T-helper 17 cell (primary cell): ENCODE measurements at places on chromosomes 7 and 10. TPM values are rescaled to one million over a fixed set of nuclear protein-coding genes. Genes with fewer than 3 reads are reported as not detected.

ERVW-1 gene
- not detected for total RNA-seq

ZNF679 gene
- not detected for total RNA-seq

OR2A5 gene
- total RNA-seq, result not detected

LYZL2 gene
- total RNA-seq, result not detected

GBX1 gene
- total RNA-seq, result not detected

GRCh38 chr10:33703501-33704213, 369.2 kb upstream of the NRP1 start:
- H3K27me3 ChIP-seq, result peaks cover 31% of the 10 kb centered on the region
- no peak overlapping the region for H3K4me3 ChIP-seq
- no peaks in the 10 kb centered on the region for H3K4me1 ChIP-seq
- no peak overlapping the region for H3K27ac ChIP-seq
- no peak for DNase-seq
- no peaks in the 10 kb centered on the region for H3K36me3 ChIP-seq

- no peak for DNase-seq
- no peak overlapping the region for H3K4me3 ChIP-seq
- H3K36me3 ChIP-seq, result no peaks in the 10 kb centered on the region
These were observed 42.3 kb upstream of the SGCE start for GRCh38 chr7:94698275-94698674.

- H3K27ac ChIP-seq, result no peak overlapping the region
- DNase-seq, result no peak
- H3K4me1 ChIP-seq, result no peaks in the 10 kb centered on the region
- no peak overlapping the region for H3K4me3 ChIP-seq
- no peaks in the 10 kb centered on the region for H3K27me3 ChIP-seq
These were observed 654.6 kb downstream of the TNS3 start for GRCh38 chr7:46927131-46927810.

DNA sequence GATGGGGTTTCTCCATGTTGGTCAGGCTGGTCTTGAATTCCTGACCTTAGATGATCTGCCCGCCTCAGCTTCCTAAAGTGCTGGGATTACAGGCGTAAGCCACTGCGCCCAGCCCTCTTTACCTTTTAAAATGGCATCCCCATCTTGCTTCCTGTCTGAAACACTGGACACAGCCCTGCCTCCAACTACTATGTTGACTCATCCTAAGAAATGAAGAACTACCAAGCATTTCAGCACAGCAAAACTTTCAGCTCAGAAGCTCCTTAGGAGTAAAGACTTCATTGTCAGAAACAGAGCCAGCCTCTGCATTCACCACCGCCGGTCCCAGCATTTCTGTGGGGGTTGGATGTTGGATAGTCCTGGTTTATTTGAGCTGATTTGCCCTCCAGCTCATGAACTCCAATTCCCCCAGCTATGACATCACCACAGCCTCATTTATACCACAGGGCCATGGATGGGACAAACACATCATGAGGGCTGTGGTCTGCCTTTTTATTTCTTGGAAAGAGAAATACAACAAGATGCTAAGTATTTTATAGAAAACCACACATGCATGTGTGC, 123.5 kb downstream of the ADCY1 start:
- no peak overlapping the region for H3K27ac ChIP-seq
- no peaks in the 10 kb centered on the region for H3K4me1 ChIP-seq
- H3K4me3 ChIP-seq, result no peak overlapping the region
- DNase-seq, result no peak
- H3K36me3 ChIP-seq, result no peaks in the 10 kb centered on the region

- H3K27ac ChIP-seq, result no peak overlapping the region
- no peak for DNase-seq
- no peaks in the 10 kb centered on the region for H3K4me1 ChIP-seq
- no peak overlapping the region for H3K4me3 ChIP-seq
- H3K27me3 ChIP-seq, result peaks cover 14% of the 10 kb centered on the region
These were observed 270.1 kb upstream of the SHH start for GRCh38 chr7:156082048-156083040.

DNA sequence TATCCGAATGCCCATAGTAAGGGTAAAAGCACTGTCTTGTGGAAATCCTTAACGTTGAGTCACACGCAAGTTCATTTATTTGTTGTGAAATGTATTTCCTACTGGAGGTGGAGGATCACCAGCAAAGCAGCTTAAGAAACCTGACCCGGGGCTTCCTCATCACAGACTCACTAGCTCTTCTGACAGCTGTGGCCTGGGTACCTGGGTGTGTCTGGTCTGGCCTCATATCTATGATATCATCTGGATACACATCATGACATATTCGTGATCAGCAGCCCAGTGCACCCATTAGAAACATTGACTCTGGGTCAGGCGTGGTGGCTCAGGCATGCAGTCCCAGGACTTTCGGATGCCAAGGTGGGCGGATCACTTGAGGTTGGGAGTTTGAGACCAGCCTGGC, 8.8 kb downstream of the DRGX start:
- H3K27ac ChIP-seq, result no peak overlapping the region
- DNase-seq, result no peak
- no peaks in the 10 kb centered on the region for H3K36me3 ChIP-seq

- peaks cover 3% of the 10 kb centered on the region for H3K36me3 ChIP-seq
- no peaks in the 10 kb centered on the region for H3K27me3 ChIP-seq
- H3K4me1 ChIP-seq, result no peaks in the 10 kb centered on the region
These were observed 548.0 kb downstream of the TCERG1L start for GRCh38 chr10:130763491-130763890.

- H3K27ac ChIP-seq, result no peak overlapping the region
- H3K4me3 ChIP-seq, result no peak overlapping the region
- DNase-seq, result no peak
- H3K27me3 ChIP-seq, result peaks cover 17% of the 10 kb centered on the region
- H3K4me1 ChIP-seq, result no peaks in the 10 kb centered on the region
These were observed 78.6 kb upstream of the MGMT start for GRCh38 chr10:129388435-129388834.

GRCh38 chr7:111030336-111030735, 60.6 kb upstream of the LRRN3 start:
- DNase-seq, result no peak
- H3K4me1 ChIP-seq, result peaks cover 37% of the 10 kb centered on the region
- no peaks in the 10 kb centered on the region for H3K36me3 ChIP-seq
- peak overlapping the region; percentile 82 for H3K27ac ChIP-seq
- no peak overlapping the region for H3K4me3 ChIP-seq

DNA sequence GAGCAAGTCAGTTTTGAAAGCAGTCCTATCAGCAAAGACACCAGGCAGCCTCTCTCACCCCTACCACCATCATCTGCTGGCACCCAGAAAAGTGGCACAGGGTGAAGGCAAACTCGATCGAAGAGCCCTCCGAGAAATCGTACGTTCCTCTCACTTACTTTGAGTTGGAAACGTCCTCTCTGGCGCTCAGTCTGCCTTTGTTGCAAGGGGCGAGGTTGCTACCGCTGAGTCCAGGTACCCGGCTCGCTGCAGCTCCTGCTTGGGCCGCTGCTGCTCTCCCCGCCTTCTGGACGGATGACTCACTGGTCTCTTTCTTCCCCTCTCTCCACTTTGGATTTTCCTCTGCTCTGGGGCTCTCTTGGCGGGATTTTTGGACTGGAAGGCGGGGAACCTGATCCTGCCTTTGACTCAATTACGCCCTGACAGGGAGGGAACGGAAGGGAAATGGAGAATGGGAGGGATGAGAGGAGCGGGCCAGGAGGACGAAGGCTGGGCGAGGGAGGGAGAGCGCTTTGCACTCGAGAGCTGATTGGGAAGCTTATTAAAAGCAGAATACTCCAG, at the start of gene PTN:
Gene PTN, minus strand, starts transcription at position 453 of the 561 bp plus-strand sequence. CDS start 88,760 bp downstream, outside the sequence.
- DNase-seq, result no peak
- peaks cover 8% of the 10 kb centered on the region for H3K27me3 ChIP-seq
- H3K27ac ChIP-seq, result no peak within 1 kb of the TSS
- no peaks in the 10 kb centered on the region for H3K36me3 ChIP-seq
- peak within 1 kb of the TSS; percentile 19 for H3K4me3 ChIP-seq

DNA sequence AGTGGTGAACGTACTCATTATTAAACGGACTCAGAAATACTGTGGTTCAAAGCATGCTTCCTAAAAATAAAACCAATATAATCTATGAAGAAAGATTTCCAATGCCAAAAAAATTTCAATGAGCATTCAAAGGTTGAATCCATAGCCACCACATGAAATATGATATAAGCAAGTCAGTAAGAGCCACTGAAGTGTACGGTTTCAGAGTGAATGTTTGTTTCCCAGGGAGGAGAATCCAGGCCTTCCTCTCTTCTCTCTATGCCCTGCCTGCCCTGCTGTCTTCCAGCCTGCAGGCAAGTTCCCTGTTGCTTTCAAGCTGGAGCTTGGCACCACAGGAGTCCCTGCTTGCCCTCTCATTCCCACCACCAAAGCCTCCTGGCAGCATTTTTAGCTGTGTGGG, 1171.6 kb upstream of the C7orf33 start:
- H3K27ac ChIP-seq, result no peak overlapping the region
- no peaks in the 10 kb centered on the region for H3K36me3 ChIP-seq
- no peaks in the 10 kb centered on the region for H3K27me3 ChIP-seq
- H3K4me1 ChIP-seq, result no peaks in the 10 kb centered on the region
